T-helper 17 cell (primary cell): ENCODE measurements at places on chromosomes 7 and 10.

DNA sequence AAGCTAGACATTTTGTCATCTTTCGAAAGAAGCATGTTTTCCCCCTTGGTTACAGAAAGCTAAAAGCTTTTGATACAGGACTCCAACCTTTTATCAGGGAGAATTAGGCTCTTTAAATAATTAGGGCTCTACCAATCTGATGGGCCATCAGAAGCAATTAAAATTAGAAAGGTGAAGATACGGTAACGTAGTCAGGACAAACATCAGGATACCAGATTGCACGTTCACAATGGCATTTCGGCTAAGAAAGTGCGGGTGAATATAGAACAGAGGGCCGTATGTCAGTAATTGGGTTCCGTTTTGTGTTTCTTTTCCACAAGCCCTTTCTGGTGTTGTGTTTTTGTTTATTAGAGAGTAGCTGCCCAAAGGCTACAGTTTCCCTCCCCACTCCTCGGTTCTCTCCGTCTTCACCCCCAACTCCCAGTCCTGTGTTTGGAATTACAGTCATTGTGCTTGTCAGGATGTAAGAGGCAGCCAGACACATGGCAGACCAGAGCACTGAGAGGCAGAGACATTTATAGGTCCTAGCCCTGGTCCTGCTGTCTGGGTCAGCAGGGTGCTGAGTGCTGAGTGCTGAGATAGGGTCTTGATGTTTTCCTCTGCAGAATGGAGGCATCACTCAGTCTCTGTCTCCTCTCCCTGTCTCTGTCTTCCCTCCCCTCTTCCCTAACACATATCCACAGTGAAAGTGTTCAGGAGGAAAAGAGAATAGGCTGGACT is 5.5 kb downstream of the PFKP start:
- no peak for DNase-seq

- DNase-seq, result no peak
These were observed 526.3 kb upstream of the SEMA3D start for GRCh38 chr7:85713171-85713570.

- DNase-seq, result no peak
These were observed 1250.5 kb downstream of the TYW1 start for GRCh38 chr7:68247126-68247525.

DNA sequence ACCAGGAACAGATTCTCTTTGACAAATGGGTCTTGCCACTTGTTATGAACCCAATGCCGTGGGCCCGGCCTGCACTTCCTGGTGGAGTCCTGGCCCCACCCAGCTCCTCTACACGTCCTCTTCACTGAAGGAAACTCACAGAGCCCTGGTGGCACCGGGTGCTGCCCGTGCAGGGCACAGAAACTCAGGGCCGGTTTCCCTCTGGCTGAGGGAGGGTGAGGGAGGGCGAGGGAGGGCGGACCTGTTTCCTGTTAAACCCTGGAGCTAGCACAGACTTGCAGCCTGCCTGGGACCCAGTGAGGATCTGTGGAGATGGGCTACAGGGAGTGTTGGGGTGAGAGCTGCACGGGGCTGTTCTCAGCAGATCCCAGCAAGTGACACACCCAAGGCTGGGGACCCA is 596.3 kb downstream of the PTPRN2 start:
- no peak for DNase-seq

GRCh38 chr10:117365612-117366011 is 9.6 kb downstream of the PDZD8 start:
- no peak for DNase-seq

- no peak for DNase-seq
These were observed 54.9 kb downstream of the ITIH5 start for GRCh38 chr10:7611909-7612308.

- DNase-seq, result no peak
These were observed 7.7 kb upstream of the GSTO1 start for GRCh38 chr10:104246976-104247375.

- no peak for DNase-seq
These were observed 16.8 kb downstream of the LIPM start for GRCh38 chr10:88819290-88819689.

- DNase-seq, result no peak
These were observed 81.0 kb upstream of the ITPRID1 start for GRCh38 chr7:31432836-31433340.

- no peak for DNase-seq
These were observed 61.3 kb downstream of the AKR1D1 start for GRCh38 chr7:138137423-138138171.

GRCh38 chr7:43636093-43636492 is 53.2 kb downstream of the STK17A start:
- DNase-seq, result no peak

GRCh38 chr7:44046321-44047061 is 2.0 kb downstream of the DBNL start:
- DNase-seq, result no peak

DNA sequence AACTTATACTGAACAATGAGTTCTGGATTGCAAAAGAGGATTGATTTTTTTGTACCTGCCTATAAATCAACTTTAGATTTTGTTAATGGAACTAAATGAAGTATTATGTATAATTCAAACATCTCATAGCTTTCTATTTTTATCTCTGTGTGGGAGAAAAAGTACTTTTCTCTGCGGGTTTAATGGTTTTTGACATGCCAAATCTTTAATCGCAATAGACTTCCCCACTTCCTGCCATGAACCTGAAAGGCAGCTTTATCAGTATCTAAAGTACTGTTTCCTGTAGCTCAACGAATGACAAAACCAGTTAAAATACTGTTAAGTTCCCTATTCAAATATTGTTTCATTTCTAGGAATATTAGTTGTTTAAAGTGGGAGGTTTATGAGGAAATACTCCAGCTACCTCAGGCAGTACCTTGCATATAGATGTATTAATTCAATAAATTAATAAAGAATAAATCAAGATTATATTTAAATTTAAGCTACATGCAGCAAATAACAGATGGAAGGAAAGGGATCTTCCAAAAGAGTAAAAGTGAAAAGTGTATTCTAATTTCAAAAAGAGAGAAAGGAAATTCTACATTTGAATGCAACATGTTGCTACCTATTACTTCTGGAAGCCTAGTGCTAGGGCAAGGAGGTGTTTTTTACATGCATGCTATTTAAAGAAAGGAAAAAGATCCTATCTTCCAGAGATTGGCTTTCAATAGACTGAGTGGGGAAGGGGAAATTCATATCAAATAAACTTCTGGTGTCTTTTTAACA is 75.9 kb downstream of the SVOPL start:
- no peak for DNase-seq

GRCh38 chr10:59675812-59676211 is 33.8 kb downstream of the SLC16A9 start:
- DNase-seq, result no peak

GRCh38 chr7:38051311-38051710 is 126.7 kb upstream of the STARD3NL start:
- DNase-seq, result no peak

DNA sequence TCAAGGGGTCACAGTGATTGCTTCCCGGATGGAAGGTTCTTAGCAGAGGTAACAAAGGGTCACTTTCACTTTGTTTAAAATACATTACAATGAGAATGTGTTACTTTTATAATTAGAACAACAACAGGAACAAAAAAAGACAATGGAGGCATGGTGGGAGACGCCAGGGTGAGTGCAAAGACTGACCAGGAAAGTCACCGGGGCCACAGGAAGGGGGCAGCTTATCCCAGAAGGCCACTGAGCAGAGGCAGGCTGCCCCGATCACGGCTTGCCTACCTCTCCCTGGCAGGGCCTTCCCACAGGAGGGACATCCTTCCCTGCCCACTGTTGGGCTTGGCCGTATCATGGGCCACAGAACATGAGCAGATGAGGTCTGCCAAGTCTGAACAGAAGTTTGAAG is 46.8 kb upstream of the ENO4 start:
- DNase-seq, result no peak

GRCh38 chr7:157897681-157898080 is 560.9 kb downstream of the DNAJB6 start:
- no peak for DNase-seq

- DNase-seq, result no peak
These were observed 152.4 kb downstream of the KIF20B start for GRCh38 chr10:89853781-89854191.

GRCh38 chr10:77315496-77316129 is 322.0 kb downstream of the KCNMA1 start:
- no peak for DNase-seq

DNA sequence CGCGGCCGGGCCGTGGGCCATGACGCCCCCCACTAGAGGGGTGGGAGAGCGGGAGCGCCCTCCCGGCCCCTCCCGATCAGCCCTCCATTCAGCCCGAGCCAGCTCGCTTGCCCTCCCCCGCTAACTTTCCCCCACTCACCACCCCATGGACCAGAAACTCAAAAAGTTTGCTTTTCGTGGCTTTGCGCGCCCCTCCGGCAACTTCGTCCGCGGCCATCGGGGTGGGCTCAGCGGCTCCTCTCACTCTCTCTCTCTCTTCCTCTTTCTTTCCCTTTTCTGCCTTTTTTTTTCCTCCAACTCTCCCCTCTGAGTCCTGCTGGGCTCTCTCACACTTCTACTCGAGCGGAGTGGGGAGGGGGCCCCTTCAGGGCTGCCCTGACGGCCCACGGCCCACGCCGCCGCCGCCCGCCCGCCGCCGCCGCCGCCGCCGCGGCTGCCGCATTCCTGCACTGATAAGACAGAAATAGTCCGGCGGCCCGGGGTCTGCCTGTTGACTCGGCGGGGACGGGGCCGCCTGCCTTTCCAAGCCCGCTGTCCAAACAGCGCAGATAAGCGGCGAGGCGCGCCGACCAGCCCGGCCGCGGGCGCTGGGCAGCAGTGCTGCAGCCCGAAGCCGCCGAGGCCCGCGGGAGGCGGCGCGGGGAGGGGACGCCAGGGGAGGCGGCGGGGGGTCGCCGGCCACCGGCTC is at the start of gene SMARCD3:
SMARCD3 (minus strand) TSS at position 349 of the 688 bp plus-strand sequence; CDS start at position 217, 132 bp downstream.
- no peak for DNase-seq

- DNase-seq, result no peak
These were observed 29.5 kb downstream of the FOXK1 start for GRCh38 chr7:4711634-4712033.

DNA sequence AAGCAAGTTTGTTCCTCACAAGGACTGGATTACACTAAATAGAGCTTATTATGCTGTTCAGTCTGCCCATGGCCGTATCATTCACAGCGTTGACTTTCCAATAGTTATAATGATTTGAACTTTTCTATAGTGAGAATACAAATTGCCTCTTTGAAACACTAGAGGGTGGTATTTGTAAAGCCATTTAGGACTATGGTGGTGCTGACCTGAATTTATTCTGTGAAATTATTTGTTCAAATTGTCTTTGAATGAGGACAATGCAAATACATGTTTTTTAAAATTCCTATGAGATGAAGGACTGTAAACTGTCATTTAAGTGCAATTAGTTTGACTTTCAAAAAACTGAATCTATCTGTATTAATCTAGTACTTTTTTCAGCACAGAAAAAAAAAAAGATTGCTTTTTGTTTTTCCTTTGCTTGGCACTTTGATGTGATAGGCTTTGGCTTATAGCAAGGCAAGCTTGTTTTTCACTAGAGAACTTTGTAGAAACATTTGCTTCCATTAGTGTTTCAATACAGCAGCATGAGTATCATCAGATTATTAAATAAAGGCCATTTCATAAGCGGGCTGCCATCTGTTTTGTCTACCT is 122.7 kb upstream of the TMEM229A start:
- no peak for DNase-seq

DNA sequence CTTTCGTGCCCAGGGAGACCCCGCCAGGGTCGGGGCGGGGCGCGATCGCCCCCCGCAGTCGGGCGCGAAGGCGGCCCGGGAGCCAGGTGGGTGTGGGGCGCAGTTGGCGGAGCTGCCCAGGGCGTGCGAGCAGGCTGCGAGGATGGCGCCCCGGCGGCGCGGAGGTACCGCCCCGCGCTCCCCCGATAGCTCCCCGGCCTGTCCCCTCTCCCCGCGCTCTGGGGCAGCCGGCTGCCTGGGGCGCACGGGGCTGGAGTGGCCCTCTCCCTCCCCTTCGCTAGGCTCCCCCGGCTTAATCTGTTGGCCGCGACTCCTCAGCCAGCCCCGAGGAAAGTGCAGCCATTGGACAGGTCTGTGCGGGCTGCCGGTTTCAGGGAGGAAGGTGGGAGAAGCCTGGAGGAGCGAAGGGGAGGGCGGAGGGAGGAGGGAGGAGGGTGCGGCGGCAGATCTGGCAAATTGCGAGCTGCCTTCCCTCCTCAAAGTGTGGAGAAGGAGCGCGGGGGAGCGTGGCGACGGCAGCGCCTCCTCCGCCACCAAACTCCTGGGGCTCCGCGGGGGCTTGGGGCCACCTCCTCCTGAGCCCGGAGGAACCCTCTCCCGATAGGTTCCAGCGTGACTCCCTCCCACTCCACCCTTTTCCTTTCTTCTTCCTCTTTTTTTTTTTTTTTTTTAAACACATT is 361 bp upstream of the PLXDC2 start:
- DNase-seq, result no peak

GRCh38 chr7:28458732-28459131 is 46.4 kb downstream of the CREB5 start:
- DNase-seq, result no peak

- no peak for DNase-seq
These were observed 887 bp downstream of the COL13A1 start for GRCh38 chr10:69802424-69803161.

GRCh38 chr10:7546385-7546967 is 120.3 kb downstream of the ITIH5 start:
- no peak for DNase-seq

DNA sequence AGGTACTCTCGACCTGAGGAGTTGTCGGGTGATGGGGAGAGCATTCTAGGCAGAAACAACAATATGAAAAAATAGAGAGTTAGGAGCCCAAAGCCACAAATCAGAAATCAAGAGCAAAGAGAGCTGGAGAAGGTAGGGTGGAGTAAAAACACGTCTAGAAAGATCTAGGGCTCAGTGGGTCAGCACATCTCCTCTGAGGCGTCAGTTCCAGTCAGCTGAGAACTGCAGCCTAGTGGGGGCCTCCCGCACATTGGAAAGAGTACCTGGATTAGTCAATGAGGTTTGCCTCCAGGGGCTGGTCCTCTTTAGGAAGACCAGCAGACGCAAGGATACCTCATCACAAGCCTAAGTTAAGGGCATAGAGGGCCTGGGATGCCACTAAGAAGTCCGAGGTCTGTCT is 113.2 kb upstream of the LANCL2 start:
- no peak for DNase-seq

GRCh38 chr7:34153656-34154270 is 248.4 kb downstream of the BMPER start:
- no peak for DNase-seq

- DNase-seq, result no peak
These were observed 61.6 kb downstream of the NPSR1 start for GRCh38 chr7:34719636-34720035.

- no peak for DNase-seq
These were observed 6.0 kb upstream of the GNA12 start for GRCh38 chr7:2849941-2850766.

DNA sequence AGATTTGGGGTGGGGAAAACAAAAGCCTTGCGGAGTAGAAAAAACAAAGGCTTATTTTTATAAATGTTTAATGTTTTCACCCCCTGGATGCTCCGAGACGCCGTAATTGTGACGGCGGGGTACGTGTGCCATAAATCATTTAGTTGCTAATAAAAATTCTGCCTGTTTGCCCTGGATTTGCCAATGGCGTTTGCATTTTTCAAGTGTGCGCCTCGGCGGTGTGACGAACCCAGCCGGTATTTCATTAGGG is 2.5 kb upstream of the TNRC18 start:
- DNase-seq, result no peak
